ENCODE measurements at places on chromosomes 7 and 10. TPM values are rescaled to one million over a fixed set of nuclear protein-coding genes. Genes with fewer than 3 reads are reported as not detected.

DNA sequence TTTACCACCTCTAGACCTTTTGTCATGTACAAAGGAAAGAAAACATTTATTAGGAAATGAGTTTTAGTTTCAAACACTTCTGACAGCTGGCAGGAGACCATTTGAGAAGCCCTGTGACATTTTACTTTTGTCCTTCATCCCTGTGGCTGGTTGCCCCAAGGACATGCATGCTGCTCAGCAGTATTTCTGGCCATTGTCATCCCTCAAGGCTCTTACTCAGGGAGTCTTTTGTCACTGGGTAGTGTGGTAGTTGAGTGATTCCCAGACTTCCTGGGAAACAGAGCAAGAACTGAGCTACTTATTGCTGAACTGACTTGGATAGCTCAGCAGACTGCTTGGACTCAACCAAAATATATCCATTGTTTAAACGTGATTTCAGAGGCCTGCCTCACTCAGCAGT is 142.8 kb downstream of the LRRC4 start:
- H3K4me1 ChIP-seq, result peaks cover 12% of the 10 kb centered on the region
- no peaks in the 10 kb centered on the region for H3K27me3 ChIP-seq
- no peak for DNase-seq
- H3K36me3 ChIP-seq, result peaks cover 52% of the 10 kb centered on the region

DNA sequence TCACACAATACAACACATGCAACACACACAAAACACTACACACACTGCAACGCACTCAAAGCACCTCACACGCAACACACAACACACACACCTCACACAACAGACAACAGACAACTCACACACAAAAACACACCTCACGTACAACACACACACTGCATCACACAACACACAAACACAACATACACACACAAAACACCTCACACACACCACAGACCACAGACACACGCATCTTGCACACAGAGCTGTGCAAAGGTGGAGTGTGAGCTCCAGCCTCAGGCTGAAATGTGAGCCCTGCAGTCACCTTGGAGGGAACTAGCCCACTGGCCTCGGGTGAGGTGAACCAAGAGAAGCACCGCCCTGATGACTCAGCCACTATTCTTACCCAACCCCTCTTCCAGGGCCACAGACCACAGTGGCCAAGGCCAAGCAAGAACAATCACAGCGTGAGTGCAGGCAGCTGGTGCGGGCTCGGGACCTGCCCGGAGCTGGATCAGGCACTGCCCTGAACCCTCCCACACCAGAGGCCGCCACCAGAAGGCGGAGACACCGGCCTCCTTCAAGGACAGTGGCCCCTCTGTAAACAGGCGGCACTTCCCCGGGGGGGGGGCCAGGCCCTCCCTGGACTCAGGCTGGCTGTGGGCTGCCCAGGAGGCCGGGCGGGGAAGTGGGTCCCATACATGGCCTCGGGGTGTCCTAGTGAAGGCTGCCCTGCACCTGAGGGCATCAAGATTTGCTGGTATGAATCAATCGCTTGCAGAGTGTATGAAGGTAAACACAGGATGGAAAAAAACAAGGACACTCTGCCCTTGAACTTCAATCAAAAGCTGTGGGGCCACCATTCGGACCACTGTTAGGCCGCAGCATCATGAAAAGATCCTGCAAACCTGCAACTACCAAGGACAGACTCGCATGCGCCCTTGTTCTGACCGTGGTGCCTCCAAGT is 106.7 kb downstream of the TNS3 start:
- peaks cover 3% of the 10 kb centered on the region for H3K27me3 ChIP-seq
- peak; percentile 9 for DNase-seq
- no peaks in the 10 kb centered on the region for H3K4me1 ChIP-seq
- H3K36me3 ChIP-seq, result no peaks in the 10 kb centered on the region
- H3K27ac ChIP-seq, result no peak overlapping the region

GRCh38 chr7:2972835-2973161 is 70.9 kb downstream of the CARD11 start:
- H3K4me3 ChIP-seq, result no peak overlapping the region
- H3K4me1 ChIP-seq, result peaks cover 34% of the 10 kb centered on the region
- no peaks in the 10 kb centered on the region for H3K27me3 ChIP-seq
- H3K36me3 ChIP-seq, result peaks cover 27% of the 10 kb centered on the region
- DNase-seq, result no peak
- peak overlapping the region; percentile 33 for H3K27ac ChIP-seq

DNA sequence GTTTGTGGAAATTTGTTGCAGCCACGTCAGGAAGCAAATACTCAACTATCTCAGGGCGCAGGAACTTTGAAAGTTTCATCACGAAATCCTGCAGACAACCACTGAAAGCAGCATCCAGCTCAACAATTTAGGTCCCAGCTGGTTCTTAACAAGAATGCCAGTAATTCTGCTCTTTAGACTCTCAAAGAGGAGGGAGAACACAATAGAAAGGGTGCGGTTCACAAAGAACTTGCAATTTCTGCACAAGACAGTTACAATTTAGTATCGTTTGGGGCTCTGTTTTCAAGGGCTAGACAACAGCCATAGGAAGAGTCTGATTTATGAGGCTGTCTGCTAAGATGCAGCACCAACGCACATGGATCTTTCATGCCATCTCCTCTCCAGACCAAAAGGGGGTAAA is 223.1 kb downstream of the FGFR2 start:
- no peaks in the 10 kb centered on the region for H3K27me3 ChIP-seq
- no peak overlapping the region for H3K27ac ChIP-seq
- DNase-seq, result no peak
- H3K4me3 ChIP-seq, result no peak overlapping the region

DNA sequence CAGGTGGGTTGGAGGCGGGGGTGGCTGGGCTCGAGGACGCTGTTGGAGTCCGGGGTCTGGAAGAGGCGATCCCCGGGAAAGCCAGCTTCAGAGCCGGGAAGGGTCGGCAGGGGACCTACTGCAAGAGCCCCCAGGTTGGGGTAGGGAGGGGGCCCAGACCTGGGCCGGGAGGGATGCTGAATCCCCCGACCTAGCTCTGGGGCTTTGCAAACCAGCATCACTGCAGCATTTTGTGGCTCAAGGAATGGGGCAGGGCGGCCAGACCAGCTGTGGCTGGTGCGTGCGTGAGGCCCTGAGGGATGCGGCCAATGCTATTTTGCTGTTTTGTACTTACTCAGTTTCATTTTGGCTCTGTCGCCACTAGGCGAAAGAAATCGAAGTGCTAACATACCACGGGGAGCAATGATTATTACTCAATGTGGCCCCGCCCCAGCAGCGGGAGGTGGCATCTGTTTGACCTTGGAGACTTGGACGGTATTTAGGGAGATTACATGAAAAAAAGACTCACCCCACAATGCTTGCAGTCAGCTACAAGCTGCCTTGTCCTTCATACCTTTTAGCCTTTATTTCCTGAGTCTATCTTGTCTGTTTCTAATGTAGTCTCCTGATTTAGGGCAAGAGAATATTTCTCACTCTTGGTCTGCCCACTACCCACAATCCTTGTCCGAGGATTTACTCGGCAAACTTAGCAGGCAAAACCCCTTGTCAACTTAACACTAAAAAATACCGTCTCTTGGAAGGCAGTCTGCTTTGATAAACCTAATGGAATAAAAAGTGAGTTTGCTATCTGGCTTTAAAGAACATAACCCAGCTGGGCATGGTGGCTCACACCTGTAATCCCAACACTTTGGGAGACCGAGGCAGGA is 16.2 kb downstream of the HSPB1 start:
- H3K4me1 ChIP-seq, result peaks cover 24% of the 10 kb centered on the region
- H3K27me3 ChIP-seq, result no peaks in the 10 kb centered on the region
- peak; percentile 86 for DNase-seq
- H3K36me3 ChIP-seq, result peaks cover 1% of the 10 kb centered on the region
- H3K4me3 ChIP-seq, result peak overlapping the region; percentile 82

DNA sequence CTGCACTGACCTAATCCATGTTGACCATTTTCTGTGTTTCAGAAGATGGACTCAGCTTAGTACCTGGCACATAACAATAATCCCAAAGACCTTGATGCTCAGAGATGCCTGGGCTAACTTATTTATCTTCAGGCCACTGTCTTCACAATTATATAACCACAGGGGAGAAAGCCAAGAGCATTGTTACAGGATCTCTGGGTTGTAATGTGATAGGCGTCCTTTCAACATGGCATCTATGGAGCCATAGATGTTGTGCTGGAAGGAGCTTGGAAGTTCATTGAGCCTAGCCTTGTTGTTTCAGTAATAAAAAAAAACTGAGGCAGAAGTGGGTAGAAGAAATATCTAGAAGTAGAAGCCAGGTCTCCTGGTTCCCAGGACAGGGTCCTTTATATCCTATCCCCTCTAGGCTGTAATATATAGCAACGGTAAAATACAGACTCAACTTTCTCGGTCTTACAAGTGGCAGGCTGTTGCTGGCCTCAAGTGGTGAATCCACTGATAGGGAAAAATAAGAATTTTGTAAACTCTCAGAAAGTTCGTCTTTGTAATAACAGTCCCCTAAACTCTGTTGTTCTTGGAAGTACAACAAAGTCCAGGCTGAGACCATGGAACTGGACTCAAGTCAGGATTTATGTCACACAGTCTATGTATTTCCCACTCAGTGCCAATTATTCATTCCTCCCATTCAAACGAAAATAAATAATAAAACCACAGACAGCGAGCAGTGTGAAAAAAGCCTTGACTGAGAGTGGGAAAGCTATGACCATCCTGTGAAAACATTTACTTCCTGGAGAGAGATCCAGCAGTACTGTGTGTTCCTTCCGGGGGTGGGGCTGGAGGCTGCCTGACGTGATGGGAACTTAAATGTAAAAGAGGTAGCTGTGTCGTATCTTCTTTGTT is 277.6 kb downstream of the REEP3 start:
- peak; percentile 10 for DNase-seq
- H3K4me3 ChIP-seq, result no peak overlapping the region
- H3K27ac ChIP-seq, result no peak overlapping the region
- peaks cover 8% of the 10 kb centered on the region for H3K4me1 ChIP-seq
- H3K36me3 ChIP-seq, result no peaks in the 10 kb centered on the region

GRCh38 chr7:100852048-100852872 is at the start of gene SLC12A9:
TSS of gene SLC12A9 (plus strand) at chr7:100852713. CDS start at chr7:100854198, 1,485 bp downstream.
- peak within 1 kb of the TSS; percentile 89 for H3K4me3 ChIP-seq
- peaks cover under 1% of the 10 kb centered on the region for H3K36me3 ChIP-seq
- peak within 1 kb of the TSS; percentile 50 for H3K27ac ChIP-seq
- no peaks in the 10 kb centered on the region for H3K27me3 ChIP-seq
- DNase-seq, result peak; percentile 89

The BICC1 gene
- total RNA-seq, result not detected

The HOXA7 gene
- not detected for total RNA-seq
